CD8-positive, alpha-beta memory T cell (primary cell): ENCODE measurements at places on chromosomes 12 and 14.

DNA sequence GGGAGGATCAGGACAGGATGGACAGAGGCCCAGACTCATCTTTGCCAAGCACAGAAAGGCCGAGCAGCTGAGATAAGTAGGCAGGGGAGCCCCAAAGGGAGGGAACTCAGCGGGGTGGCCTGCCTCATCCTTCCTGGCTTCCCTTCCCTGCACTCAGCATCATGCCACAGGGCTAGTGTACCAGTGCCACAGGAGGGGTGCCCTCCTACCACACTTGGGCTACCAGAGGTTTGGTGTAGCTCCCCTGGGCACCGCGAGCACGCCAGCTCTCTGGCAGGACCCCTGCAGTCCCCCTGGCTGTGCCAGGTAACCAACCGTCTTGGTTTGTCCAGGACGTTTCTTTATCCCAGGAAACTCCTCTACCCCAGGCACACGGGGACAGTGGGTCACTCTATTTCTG is 123.5 kb downstream of the ESRRB start:
- DNase-seq = no peak

- no peak for DNase-seq
These were observed 58.1 kb upstream of the CCND2 start for GRCh38 chr12:4215229-4216186.

GRCh38 chr12:11839091-11839641 is 189.7 kb downstream of the ETV6 start:
- no peak for DNase-seq

- DNase-seq = no peak
These were observed 9.6 kb downstream of the ITPR2 start for GRCh38 chr12:26823390-26823789.

DNA sequence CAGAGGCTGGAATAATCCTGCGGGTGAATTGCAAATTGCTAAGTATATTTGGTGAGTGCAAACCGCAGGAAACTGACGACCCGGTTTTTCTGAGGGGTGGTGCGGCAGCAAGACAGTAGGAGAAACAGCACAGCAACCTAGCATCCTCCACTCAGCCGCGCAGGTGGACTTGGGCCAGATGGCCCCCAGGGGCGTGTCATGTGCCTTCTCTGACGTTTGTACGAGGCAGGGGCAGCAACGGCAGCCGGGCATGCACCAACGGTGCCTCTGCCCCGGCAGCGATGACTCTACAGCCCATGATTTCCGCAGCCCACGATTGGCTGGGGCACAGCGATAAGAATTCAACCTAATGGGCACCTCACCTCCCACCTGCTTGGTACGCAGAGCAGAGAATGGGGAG is 11.1 kb upstream of the CLEC2A start:
- peak; percentile 3 for DNase-seq

- no peak for DNase-seq
These were observed 72.8 kb downstream of the PITPNM2 start for GRCh38 chr12:123078120-123078465.

- no peak for DNase-seq
These were observed 2.3 kb upstream of the CEBPE start for GRCh38 chr14:23121361-23121771.
